NCI-H524 (cell line): ENCODE measurements at places on chromosomes 12 and 14.

- DNase-seq = peak; percentile 54
Observed at GRCh38 chr14:91383439-91383838, 34.2 kb downstream of the CCDC88C start.

- no peak for DNase-seq
Observed at GRCh38 chr12:95004610-95005009, 1.1 kb upstream of the NDUFA12 start.

GRCh38 chr14:38721822-38722431, 381.1 kb downstream of the SEC23A start:
- peak; percentile 44 for DNase-seq

GRCh38 chr12:119457271-119457670, 122.7 kb downstream of the CCDC60 start:
- no peak for DNase-seq

GRCh38 chr12:8867009-8867408, 44.6 kb downstream of the A2ML1 start:
- DNase-seq = no peak

- no peak for DNase-seq
Observed at GRCh38 chr12:112178796-112179195, 53.4 kb downstream of the TRAFD1 start.

DNA sequence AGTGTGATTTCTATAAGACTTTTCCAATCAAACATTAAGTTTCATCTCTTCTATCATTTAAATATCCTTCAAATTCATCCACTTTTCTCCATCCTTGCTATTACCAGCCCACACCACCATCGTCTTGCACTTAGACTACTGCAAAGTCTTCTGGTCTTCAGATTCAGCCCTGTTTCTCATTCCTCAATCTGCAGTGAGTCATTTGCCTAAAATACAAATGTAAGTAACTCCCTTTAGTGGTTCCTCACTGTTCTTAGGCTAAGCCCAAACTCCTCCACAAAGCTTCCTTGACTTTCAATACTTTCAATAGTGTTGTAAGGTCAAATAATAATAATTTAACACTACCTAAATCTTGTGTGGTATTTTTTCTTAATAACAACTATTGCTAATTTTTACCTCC, 83.3 kb downstream of the PLEKHG7 start:
- no peak for DNase-seq

GRCh38 chr12:13371367-13371766, 174.8 kb downstream of the EMP1 start:
- DNase-seq = no peak

DNA sequence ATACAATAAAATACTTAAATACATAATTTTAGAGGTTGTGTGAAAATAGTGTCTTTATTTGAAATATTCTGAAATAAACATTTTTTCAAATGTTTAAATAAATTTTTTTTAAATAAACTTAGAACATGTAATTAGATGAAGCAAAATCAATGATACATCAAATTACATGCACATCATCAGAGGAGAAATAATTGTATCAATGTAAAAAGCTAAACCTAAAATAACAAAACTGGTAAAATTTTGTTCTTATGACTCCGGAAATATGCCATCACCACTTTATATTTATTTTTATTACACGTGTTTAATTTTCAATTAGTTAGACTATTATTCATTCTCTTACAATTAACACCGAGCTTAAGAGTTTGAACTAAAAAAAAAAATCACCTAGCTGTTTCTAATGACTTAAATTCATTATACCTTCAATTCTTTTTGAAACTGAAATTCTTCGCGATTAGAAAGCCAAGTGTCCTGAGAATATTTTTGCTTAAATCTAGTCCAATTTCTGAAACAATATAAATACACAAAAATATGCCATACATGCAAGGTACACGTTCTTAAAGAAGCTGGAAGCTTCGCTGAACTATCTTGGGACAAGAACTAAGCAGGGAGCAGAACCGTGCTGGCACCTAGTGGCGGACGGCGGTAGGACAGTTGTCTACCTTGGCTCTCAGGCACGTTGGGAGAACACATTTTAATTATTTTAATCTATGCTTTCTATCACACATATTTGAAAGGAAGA, 230.5 kb downstream of the SLC25A21 start:
- DNase-seq = peak; percentile 50

DNA sequence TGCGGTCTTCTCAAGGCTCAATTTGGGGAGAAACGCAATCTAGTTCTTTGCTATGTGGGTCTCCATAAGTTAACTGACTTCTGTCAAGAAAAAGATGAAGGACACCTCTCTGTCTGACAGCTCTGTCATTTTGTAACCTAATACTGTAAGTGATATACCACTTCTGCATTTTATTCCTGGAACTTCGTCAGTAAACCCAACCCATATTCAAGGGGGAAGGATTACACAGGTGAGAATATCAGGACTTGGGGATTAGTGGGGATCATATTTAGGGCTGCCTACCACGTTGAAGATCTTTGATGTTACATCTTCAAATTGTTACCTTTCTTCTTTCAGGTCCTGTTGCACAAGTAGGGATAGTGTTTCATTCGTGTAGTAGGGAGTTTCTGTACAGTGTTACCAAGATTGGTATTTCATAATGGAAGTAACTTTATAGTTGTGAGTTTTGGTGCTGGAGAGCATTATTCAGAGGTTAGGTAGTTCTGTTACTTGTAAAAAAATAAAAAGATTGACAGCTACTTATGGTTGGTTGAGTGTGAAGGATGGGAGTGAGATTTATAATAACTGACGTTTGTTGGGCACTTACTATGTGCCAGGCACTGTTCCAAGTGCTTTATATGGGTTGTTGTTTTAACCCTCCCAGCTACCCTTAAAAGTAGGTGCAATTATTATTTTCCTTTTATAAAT, 1.6 kb downstream of the TMEM260 start:
- DNase-seq = no peak
